RPMI7951 (cell line): ENCODE measurements at places on chromosomes 4 and X. TPM values are rescaled to one million over a fixed set of nuclear protein-coding genes. Genes with fewer than 3 reads are reported as not detected.
A peak's percentile ranks its signal among the peaks of the same experiment; 100 is the strongest.

The RS1 gene
- total RNA-seq: not detected in 2 replicates

DNA sequence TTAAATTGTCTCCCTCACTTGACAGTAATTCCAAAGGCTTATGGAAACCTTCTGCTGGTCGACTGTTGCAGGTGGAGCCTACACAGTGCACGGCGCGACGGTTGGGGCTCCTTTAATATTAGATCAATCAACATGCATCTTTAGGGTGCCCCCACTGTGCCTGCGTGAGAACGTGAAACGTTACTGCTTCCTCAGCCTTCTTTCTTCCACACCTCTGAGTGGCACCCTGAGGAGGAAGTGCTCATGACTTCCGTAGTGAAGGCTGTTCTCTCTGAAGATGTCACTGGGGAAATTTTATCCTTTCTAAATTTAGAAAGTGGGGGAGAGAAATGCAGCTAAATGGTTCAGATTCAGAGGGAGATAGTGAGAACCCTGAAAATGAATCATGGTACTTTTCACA lies 184.0 kb upstream of the ZFP42 start:
- DNase-seq: no peak

The PKD2 gene
- 25.1 and 29.1 TPM in 2 replicates for total RNA-seq

The TMPRSS11B gene
- total RNA-seq: not detected in 2 replicates

- no peak for DNase-seq
Observed at GRCh38 chr4:886244-886643, 45.9 kb downstream of the GAK start.

GRCh38 chrX:119288890-119289393 lies 52.9 kb downstream of the PGRMC1 start:
- no peak for DNase-seq

GRCh38 chr4:38099020-38099600 lies 138.9 kb downstream of the PTTG2 start:
- no peak for DNase-seq

- DNase-seq: no peak
Observed at GRCh38 chr4:104022226-104022625, 302.4 kb upstream of the TACR3 start.

- DNase-seq: no peak
Observed at GRCh38 chrX:133418588-133418987, 3.3 kb upstream of the GPC4 start.

The SPANXN4 gene
- not detected in 2 replicates for total RNA-seq

The WNK3 gene
- 1.8 TPM in 2 replicates for total RNA-seq

The UCP1 gene
- not detected in 2 replicates for total RNA-seq

The ADRA2C gene
- 0.24 and 0.49 TPM in 2 replicates for total RNA-seq

- no peak for DNase-seq
Observed at GRCh38 chrX:41118156-41118555, 32.9 kb downstream of the USP9X start.

DNA sequence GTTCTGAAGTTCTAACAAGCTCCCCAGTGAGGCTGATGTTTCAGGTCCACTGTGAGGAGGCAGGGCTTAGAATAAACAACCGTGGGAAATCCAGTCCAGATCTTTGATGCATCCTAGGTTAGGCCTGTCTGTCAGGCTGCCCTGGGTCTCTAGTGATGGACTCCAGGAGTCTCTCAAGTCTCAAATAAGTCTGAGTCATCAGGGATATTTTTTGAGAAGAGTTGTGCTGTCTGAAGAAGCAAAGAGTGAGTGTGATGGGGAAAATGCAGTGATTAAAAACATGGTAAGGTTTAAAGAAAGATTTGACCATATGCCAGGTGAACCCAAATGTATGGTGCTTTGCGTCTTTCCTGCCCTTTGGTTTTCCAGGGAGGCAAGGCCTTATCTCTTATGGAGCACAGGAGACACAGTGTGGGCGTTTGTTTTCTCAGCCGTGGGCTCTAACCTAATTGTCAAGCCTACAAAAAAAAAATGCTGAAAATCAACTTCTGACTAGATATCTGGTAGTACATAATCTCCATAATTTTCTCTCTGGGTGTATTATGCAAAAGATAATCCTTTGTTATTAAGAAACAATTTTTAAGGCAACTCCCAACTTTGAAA lies 100.7 kb downstream of the PTTG2 start:
- peak; percentile 46 for DNase-seq

The ADGRG2 gene
- not detected in 2 replicates for total RNA-seq

DNA sequence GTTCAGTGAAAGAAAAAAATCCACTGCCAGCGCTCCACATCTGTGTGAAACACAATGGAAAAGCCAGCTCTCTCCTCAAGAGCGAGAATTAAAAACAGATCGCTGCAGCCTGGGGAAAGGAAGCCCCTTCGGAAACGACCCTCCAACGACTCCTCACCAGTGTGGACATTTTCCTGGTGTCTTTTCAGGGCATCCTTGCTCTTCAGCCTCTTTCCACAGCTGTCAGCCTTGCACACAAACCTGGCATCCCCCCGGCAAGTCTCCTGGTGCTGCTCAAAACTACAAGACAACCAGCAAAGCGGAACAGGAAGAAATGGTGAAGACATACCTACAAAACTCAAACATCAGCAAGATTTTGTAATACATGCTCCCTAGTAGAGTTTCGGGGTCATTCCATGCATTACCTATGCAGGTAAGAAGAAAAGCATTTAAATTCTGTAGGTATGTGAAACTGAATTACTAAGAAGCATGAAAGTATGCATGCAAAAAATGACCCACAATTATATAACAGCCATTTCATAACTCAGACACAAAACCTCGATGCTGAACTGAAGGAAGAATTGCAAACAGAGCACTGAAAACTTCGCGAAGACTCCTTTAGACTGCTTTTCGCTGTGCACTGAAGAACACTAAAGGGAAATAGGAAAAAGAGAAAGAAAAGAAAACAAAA lies 106.1 kb downstream of the PRDM5 start:
- no peak for DNase-seq

GRCh38 chrX:15274946-15275345 lies 5.1 kb upstream of the ASB9 start:
- DNase-seq: no peak

GRCh38 chrX:40096395-40097091 lies 1.2 kb downstream of the BCOR start:
- DNase-seq: peak; percentile 53

DNA sequence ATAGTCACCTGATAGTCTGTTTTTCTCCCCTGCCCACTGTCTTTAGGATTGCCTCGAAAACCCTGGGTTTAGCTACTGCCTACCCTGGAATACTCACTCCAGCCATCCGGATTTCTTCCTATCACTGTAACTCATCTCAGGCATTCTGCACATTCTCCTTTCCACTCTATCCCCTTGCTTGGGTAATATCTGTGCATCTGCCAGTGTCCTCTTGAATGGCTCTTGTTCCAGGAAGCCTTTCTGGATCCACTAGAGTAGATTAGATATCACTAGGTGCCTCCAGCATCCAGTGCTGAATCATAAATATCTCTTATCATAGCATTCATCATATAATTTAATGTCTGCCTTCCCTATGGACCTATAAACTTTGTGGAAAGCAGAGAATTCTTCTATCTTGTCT lies 17.1 kb upstream of the GALNT7 start:
- DNase-seq: no peak

The GRIA2 gene
- total RNA-seq: not detected in 2 replicates

DNA sequence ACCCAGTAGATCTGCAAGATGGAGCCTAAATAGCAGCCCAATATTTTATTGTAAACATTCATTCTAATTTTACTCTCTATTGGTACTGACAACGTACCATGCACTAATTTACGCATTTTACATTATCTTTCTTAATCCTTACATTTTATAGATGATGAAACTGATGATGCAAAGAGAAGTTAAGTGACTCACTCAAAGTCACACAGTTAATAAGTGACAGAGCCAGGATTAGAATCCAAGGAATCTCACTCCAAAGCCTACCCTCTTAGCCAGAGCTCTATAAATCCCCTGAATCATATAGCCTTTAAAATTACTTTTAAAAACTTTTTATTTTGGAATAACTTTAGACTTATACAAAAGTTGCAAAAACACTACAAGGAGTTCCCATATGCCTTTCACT lies 37.6 kb downstream of the PHKA1 start:
- DNase-seq: no peak

GRCh38 chr4:146062340-146062739 lies 113.2 kb upstream of the LSM6 start:
- DNase-seq: no peak
